ENCODE measurements at places on chromosomes 1 and 21. TPM values are rescaled to one million over a fixed set of nuclear protein-coding genes. Genes with fewer than 3 reads are reported as not detected.

- H3K4me1 ChIP-seq, result no peaks in the 10 kb centered on the region
- peaks cover 6% of the 10 kb centered on the region for H3K27me3 ChIP-seq
- no peak overlapping the region for H3K4me3 ChIP-seq
- no peak overlapping the region for H3K27ac ChIP-seq
Observed at GRCh38 chr1:119516247-119516646, 9.2 kb downstream of the HSD3B1 start.

- peaks cover 2% of the 10 kb centered on the region for H3K4me1 ChIP-seq
- H3K27me3 ChIP-seq, result no peaks in the 10 kb centered on the region
- DNase-seq, result no peak
- no peaks in the 10 kb centered on the region for H3K36me3 ChIP-seq
Observed at GRCh38 chr1:204571631-204572030, 55.4 kb downstream of the MDM4 start.

GRCh38 chr1:169465281-169465680, 20.5 kb downstream of the SLC19A2 start:
- H3K4me1 ChIP-seq, result peaks cover 8% of the 10 kb centered on the region
- H3K27me3 ChIP-seq, result peaks cover 2% of the 10 kb centered on the region
- no peak for DNase-seq
- H3K4me3 ChIP-seq, result no peak overlapping the region
- H3K36me3 ChIP-seq, result peaks cover 4% of the 10 kb centered on the region
- no peak overlapping the region for H3K27ac ChIP-seq

The COL6A1 gene
- total RNA-seq, result not detected

The TFF2 gene
- total RNA-seq, result not detected
